RKO (cell line): ENCODE measurements at places on chromosomes 12 and 14.

DNA sequence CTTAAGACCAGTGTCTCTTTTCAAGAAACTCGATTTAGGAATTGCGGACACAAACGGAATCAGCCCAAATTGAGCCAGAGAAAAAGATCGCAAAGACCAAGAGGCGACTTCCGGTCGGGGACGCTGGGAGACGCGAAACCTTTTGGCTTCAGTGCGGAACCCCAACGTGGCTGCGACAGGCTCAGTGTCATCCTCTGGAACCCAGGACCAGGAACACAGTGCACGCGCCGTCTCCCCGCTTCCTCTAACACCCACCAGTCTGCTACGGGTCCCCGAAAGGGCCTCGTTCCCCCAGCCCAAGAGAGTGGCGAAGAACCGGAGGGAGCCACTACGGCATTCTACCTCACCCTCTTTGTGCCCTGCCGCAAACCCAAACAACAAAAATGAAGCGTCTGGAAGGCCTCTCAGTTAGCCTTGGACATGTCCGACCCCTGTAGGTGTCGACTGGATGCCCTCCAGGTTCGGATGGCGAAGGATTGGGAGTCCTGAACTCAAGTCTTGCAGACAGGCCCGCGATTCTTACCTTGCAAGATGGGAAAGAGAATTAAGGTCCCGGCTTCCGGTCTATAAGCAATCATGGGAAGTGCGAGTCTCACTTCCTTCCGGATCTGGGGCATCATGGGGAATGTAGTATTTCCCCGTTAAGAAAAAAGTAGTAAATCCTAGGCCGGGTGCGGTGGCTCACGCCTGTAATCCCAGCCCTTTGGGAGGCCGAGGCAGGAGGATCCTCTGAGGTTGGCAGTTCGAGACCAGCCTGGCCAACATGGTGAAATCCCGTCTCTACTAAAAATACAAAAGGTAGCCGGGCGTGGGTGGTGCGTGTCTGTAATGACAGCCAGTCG lies at the start of gene RPL6:
Gene RPL6 (minus strand): TSS at position 542 of the 842 bp plus-strand sequence. CDS start 949 bp downstream, outside the sequence.
- peak; percentile 97 for DNase-seq

GRCh38 chr12:91702843-91703425 lies 442.7 kb downstream of the BTG1 start:
- no peak for DNase-seq

DNA sequence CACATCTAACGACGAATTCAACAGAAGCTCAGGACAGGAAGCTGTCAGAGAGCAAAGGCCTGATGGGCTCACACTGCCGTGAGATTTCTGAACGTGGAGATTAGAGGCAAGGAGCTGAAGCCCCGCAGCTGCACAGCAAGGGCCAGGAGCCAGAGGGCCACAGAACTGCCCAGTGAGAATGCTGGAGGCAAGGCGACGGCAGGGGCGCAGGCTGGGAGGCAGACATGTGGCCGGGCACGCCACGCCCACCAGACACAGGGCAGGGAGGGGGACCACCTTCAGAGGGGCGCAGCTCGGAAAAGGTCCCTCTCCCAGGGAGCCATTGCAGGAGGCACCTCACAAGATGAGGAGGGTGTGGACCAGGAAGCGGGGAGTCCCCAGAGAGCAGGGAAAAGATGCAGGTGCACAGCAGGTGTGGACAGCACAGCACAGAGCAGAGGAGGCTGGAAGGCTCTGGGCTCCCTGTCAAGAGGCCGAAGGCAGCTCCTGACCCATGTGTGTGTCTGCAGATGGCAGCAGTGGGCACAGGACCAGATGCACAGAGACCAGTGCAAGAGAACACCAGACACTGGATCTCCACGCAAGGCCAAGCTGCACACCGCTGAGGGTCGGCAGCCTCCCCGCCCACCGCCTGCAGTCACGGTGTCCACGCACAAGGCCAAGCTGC lies 23.0 kb downstream of the BTBD6 start:
- no peak for DNase-seq

GRCh38 chr14:68464711-68465110 lies 328.2 kb downstream of the ZFP36L1 start:
- peak; percentile 94 for DNase-seq

- DNase-seq, result no peak
These were observed 5.3 kb upstream of the KRAS start for GRCh38 chr12:25256005-25256404.

DNA sequence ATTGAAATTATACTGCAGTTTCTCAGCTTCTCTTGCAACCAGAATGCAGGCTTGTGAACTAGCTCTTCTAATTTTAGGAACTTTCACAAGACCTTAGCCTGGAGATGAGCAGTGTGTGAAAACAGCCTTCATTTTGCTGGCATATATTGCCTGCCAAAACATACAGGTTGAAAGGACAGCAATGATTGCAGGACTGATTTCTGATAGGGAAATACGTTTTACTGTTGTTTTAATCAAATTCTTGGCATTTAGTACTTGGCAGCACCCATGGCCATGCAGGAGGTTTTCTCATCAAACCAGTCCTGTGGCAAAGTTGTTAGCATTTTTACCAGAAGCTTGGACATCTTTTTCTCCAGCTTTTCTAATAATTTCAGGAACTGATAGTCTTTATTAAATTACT lies 91.9 kb upstream of the MUCL1 start:
- DNase-seq, result no peak

GRCh38 chr14:72851635-72852034 lies 42.3 kb downstream of the DPF3 start:
- no peak for DNase-seq

GRCh38 chr12:102955926-102956737 lies 1.3 kb upstream of the ASCL1 start:
- DNase-seq, result no peak

GRCh38 chr14:98293576-98293975 lies 978.4 kb downstream of the BCL11B start:
- DNase-seq, result no peak
